ENCODE measurements at places on chromosomes 1 and 21.
A peak's percentile ranks its signal among the peaks of the same experiment; 100 is the strongest.

DNA sequence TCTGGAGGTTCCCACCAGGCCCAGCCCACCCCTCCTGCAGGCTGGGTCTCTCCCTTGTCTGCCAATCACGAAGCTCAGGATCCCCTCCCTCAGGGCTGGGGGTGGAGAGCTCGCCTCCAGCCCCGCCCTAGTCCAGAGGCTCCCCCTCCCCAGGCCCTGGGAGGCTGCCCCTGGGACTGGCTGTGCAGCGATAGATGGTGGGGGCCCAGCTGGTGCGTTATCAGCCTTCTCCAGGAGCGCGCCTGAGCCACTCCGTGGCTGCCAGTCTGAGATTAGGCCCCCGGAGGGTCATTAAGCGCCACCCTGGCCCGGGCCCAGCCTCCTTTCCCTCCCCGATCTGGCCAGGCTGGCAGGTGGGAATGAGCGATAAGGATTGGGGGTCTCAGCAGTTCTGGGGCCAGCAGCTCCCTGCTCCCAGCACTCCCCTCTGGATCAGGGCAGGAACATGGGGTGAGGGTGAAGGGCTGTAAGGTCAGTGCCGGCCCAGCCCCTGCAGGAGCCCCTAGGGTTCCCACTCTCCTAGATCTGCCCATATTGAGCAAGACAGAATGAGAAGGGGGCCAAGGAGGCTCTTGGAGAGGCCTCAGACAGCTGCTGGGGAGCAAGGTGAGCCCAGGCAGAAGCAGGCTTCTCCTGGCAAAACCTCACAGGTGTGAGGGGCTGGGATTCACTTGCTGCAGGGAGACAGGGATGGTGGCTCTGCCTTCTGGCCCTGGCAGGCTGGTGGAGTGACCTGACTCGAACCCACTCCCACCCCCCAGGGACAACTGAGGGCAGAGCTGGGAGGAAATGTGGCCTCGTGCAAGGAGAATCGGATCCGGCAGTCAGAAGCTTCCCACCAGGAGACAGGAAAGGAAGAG, 8.5 kb downstream of the PDZK1IP1 start:
- peak; percentile 60 for DNase-seq

DNA sequence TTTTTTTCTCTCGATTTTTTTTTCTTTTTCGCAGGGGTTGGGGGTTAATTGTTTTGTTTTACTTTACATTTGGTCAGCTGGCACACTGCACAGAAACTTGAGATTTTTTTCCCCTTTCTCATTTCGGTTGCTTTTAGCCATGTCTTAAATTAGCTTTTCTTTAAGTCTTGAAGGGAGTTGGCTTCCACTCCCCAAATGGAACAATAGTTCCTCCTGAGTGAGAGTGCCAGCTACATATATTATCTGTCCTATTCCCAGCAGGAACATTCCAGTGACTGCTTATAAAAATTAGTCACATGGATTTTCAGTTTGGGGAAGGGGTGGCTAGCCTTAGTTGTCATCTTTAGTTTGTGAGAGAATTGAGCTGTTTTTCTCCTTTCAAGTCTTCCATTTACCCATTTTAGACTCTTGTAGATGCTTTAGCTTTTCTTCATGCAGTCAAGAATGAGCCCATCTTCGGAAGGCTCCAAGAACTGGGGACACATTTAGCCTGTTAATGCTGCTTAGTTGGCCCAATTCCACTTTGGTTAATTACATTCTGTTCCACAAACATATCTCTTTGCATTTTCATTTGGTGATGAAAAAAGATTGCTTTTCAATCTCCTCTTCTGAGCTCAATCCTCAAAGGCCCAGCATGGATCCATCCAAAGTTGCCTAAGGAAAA, 510.1 kb upstream of the CXADR start:
- DNase-seq: no peak

DNA sequence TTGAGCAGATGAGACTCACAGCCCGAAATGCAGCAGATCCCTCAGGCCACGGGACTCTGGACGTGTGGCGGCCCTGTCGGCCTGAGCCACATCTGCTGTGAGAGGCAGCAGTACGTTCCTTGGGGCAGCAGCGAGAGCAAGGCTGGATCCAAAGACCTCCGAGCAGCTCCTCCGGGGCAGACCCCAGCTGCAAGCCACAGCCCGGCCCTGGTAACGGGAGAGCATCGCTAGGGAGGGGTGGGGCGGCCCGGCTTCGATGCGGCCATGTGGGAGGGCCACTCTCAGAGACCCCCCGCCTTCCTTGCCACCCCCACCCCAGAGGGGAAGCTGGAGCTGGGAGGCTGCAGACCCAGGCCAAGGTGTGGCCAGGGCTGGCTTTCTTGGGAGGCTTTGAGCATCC, 17.8 kb downstream of the PRKCZ start:
- no peak for DNase-seq

DNA sequence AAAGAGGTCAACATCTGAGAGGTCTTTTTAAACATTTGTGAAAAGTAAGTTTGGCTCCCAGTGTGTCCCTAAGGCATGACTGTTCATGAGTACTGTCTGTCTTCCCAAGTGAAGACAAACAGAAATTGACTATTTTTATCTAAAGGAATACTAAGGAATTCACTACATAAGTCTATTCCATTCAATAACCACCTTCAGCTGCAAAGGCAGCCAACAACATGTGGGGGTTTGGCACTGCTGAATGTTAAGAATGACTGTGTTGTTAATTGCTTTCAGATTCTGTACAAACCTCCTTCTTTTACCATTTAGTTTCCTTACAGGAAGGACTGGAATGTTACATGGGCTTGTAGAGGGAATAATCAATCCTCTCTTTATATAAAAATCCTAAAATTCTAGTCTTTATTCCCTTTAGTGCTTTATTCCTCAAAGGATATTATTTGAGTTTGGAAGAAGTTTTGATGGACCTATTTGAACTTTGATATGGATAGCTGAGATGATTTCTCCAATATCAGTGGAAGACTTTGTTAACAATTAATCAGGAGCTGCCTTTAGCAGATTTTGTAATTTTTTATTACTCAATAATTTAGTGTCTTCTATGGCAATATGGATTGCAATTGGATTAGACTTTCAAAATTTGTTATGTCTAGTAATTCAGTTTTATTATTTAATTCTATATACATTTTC, 201.7 kb upstream of the CHRM3 start:
- DNase-seq: no peak

GRCh38 chr1:6454856-6455751, 10.9 kb downstream of the TNFRSF25 start:
- no peak for DNase-seq

DNA sequence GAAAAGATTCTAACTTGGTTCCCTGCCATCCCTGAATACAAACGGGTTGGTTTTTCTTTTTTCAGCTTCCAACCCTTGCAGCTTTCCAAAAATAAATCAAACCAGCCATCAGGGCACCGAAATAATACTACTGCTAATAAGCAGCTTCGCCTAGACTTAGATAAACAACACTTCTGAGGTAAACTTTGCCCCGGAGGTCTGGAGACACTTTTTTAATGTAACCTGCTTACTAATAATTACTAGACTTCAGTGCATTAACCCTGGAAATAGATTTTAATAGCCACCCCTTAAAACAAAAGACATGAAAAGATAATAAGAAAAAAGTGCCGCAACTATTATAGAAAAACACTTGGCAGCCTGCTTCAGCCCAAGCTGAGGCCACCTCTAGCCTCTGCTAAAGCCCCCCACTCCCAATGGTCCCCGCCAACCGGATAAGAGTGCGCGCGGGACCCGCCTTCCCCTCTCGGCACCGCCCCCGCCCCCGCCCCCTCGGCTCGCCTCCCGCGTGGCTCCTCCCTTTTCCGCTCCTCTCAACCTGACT, 405 bp upstream of the GADD45A start:
- DNase-seq: no peak

GRCh38 chr1:53550201-53550741, 91.1 kb downstream of the DMRTB1 start:
- DNase-seq: peak; percentile 91
